ENCODE measurements at places on chromosomes 2 and 18.

DNA sequence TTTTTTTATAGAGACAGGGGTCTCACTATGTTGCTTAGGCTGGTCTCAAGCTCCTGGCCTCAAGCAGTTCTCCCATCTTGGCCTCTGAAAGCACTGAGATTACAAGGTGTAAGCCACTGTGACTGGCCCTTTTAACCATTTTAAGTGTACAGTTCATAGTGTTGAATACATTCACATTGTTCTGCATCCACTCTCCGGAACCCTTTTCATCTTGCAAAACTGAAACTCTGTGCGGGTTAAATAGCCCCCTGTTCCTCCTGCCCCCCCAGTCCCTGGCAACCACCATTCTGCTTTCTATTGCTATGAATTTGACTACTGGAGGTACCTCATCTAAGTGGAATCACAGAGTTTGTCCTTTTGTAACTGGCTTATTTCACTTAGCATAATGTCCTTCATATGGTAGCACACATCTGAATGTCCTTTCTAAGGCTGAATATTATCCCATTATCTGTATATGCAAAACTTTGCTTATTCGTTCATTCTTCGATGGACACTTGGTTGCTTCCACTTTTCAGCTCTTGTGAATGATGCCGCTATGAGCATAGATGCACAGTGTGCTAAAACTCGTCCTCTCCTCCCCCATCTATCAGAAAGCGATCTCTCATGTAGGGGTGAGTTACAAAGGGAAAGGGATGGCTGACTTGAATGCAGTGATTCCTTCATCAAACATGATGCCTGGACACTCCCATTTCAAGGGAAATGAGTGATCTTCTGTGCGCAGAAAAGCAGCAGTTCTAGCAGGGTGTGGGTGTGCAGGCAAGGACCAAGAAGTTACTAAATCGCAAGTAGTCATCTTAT is 30.2 kb downstream of the CABLES1 start:
- no peak for DNase-seq

GRCh38 chr2:44740678-44741077 is 200.8 kb upstream of the SIX3 start:
- no peak for DNase-seq

- no peak for DNase-seq
Observed at GRCh38 chr2:229089776-229090175, 181.3 kb downstream of the PID1 start.

- no peak for DNase-seq
Observed at GRCh38 chr2:228657807-228658402, 476.4 kb upstream of the SPHKAP start.

- no peak for DNase-seq
Observed at GRCh38 chr2:66031236-66031635, 403.7 kb upstream of the MEIS1 start.

- no peak for DNase-seq
Observed at GRCh38 chr2:108363908-108364225, 13.9 kb upstream of the SULT1C4 start.

GRCh38 chr2:190978389-190979053 is 35.5 kb downstream of the STAT1 start:
- DNase-seq = no peak

DNA sequence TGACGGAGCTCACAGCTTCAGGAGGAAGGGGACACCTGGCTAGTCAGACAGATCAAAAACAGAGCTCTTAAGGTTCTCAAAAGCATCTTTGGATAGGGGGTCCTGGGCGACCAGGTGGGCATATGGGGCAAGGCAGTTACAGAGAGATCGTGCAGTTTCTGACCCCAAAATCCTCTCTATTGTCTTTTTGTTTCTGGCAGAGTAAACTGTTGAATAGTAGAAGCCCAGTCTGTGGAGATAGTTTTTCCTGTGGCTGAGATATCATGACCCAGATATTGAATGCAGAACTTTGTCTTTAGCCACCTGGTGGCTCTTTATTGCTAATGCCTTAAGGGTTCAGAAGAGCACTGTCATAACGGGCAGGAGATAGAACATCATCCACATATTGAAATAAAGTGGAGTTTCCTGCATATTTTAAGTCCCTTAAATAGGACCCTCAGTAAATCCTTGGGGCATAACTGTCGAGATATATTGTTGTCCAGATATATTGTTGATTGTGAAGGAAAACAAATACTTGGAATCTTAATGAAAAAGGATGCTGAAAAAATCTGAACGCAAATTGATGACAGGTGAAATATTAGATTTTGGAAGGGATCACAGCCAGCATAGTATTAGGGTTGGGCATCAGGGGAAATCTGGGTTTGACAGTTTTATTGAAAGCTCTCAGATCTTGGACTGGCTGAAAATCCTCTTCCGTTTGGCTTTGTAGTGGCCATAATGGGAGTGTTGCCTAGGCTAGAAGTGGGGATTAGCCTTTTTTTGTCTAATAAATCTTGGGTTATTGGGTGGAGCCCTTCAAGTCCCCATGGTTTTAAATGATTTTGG is 14.1 kb upstream of the ZDBF2 start:
- DNase-seq = no peak

GRCh38 chr2:23452853-23453420 is 68.0 kb downstream of the KLHL29 start:
- no peak for DNase-seq

DNA sequence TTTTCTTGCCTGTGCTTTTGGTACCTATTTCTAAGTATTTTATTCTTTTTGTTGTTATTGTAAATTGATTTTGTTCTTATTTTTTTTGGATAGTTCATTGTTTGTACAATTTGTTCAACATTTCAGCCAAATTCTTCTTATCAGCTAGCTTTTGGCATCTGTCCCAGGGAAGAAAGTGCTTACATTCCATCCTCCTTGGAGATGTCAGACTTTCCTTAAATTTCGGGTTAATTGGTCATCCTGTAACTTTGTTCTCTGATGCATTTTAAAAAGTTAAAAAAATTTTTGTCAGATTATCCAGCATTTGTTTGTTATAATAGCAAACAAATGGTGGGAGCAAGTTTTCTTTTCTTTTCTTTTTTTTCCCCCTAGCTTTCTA is 60.3 kb downstream of the PTH2R start:
- DNase-seq = no peak

- DNase-seq = no peak
Observed at GRCh38 chr2:146561996-146562395, 1282.8 kb upstream of the ACVR2A start.

- DNase-seq = no peak
Observed at GRCh38 chr18:67608615-67609273, 92.2 kb upstream of the DSEL start.

GRCh38 chr2:161552015-161552414 is 72.2 kb upstream of the SLC4A10 start:
- DNase-seq = no peak

GRCh38 chr18:70982292-70982691 is 693.4 kb downstream of the SOCS6 start:
- DNase-seq = no peak

DNA sequence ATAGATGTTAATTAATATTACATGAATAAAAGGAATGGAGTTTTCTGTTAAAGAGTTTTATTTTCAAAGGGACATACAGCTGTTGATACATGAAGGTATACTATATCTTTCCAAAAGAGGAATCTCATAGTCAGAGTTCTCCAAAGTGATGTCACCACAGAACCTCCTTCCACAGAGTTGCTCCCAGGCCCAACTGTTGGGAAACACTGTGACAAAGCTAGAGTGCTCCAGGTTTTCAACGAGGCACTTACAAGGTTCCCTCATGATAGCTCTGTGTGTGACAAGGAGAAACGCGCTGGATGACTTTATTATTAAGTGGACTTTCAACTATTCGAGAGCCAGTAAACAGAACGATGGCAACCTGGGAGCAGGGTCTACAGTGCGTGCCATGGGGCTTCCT is 33.5 kb downstream of the PTPN18 start:
- no peak for DNase-seq

DNA sequence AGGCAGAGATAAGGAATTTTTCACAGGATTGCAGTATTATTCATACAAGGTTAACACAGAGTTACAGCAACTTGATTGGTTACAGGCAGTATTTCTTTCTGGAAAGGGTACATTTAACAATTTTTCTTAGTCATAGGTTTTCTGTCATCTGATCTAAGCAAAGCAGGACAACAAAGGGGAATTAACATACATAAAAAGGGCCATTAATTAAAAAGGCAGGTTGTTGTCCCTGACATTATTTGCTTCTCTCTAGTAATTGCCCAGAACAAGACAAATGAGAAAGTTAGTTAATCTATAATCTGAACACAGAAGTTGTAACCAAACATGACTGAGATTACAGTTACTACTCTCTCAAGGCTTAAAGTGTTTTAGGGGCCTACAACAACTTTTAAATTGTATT is 291.4 kb upstream of the LRRTM4 start:
- no peak for DNase-seq

DNA sequence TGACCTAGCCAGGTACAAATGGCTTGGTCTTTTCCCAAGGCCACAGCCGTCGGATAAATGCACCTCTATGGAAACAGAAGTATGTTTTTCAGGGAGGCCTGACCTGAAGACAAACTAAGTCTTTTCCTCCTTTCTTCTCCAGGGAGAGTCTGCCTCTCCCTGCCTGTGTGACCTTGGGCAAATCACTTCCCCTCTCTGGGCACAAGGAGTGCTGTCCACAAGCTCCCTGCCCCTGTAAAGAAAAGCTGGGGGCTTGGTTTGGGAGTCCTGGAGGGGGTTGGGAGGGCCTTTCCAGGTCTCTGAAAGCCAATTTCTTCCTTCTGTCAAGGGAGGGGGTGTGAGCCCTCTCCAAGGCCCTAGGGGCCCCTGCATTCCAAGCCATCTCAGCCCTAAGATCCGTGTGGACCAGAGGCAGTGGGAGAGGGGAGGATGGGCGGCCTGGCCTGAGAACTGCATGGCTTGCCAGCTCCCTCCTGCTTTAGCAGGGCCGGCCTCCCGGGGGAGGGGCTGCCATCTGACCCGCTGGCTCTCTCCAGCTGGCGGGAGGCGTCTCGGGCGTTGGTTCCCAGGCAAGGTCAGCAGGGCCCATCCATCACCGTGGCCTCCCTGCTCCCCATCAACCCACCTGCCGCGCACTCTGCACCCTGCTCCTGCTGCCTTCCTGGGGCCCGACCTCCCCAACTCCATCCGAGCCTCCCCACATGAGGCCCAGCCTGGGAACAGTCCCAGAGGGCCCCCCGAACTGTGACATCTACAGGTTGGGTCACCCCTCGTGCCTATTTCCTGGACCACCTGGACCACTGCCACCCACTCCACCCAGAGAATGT is 61.4 kb downstream of the SMAD7 start:
- no peak for DNase-seq

DNA sequence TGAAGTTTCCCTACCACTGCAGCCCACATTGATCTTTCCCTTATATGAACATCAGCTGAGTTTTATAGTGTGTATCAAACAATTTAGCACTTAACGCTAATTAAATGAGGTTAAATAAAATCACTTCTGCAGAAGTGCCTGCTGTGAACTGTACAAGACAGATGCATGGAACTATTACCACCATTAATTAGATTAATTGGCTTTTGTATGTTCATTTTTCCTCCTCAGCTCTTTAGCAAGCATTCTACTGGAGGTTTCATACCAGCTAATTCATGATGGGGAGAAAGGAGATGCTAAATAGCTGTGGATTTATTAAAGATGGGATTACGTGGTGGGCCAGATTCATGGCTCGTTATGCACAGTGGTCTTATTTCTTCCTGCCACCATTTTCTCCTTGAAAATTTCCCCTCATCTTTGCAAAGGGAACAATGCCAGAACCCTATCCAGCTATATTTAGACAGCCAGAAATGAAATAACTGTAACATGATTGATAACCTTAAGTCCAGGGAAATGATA is 96.7 kb downstream of the CNTNAP5 start:
- DNase-seq = no peak

DNA sequence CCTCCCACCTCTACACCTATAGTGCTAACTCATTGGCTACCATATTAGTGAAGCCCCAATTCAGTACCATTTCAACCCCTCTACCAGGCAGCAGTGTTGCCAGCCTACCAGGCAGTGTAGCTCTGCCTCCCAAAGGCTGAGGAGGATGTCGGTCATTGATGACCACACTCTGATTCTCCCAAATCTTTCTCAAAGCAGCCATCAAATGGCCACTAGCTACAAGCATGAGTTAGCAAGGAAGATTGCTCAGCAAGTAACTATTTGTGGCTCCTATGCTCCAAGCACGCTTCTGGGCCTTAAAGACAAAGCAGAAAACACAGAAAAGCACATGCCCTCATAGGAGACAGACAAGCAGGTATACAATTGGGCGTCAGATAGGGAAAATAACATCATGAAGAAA is 42.7 kb upstream of the AFF3 start:
- DNase-seq = no peak
